Colonic mucosa (tissue), 4 donors: ENCODE measurements at places on chromosomes 11 and 22. TPM values are rescaled to one million over a fixed set of nuclear protein-coding genes. Genes with fewer than 3 reads are reported as not detected.

- no peak for DNase-seq
Measured at GRCh38 chr11:118892514-118892913, 8.8 kb downstream of the CXCR5 start.

DNA sequence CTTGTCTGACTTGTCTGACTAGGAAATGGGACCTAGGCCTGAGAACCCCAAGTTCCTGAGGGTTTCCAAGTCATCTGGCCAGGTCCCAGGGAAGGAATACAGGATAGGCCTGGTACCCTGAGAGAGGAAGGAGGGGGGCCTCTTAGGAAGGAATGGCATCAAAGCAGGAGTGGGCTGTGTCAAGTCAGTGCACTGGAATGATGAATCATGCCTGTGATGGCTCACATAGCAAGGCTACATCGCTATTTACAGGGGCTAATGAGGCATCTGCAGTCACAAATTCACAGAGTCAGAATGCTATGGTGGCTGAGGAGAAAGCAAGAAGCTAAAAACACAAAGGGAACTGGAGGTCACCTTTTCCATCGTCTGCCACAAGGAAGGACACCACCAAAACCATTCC is 247.3 kb downstream of the NXPE2 start:
- DNase-seq: no peak

DNA sequence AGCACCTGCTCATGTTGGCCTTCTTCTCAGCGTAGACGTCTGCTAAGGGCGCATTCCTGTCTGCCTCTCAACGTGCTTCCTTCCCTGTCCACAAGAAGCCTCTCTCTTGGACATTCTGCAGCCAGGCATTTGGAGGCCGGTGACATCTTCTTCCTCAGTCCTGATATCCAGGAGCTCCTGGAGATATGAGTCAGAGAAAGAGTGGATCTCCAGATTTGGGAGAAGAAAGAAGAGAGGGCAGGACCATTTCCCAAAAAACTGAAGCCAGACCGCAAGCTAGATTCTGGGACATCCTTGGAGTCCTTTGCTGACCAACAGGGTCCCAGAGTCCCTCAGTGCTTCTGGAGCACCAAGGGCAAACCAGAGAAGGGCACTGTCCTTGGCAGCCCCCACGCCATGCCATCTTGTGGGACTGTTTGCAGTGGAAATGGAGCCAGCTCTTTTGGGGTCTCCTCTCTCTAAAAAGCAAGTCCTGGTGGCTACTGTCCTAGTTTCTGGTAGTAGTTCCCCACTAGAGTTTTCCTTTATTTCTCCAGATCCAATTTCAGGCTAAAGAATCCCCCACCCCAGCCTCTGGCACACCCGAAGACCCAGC is 36.1 kb upstream of the SYT13 start:
- no peak for DNase-seq

DNA sequence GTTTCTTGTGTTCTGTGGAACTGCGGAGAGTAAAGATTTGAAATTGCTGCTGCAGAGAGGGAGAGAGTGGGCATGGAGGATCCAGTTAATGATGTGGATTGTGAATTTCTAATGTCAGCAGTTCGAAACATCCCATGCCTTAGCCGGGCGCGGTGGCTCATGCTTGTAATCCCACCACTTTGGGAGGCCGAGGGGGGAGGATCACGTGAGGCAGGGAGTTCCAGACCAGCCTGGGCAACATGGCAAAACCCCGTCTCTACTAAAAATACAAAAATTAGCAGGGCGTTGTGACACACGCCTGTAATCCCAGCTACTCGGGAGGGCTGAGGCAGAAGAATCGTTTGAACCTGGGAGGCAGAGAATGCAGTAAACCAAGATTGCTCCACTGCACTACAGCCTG is 1.1 kb upstream of the CAVIN3 start:
- peak; percentile 32 for DNase-seq

ACO2 gene
- 254 TPM for total RNA-seq

ACCS gene
- total RNA-seq: 9.2 TPM

GRCh38 chr11:120139316-120140069 is 1.6 kb upstream of the TRIM29 start:
- DNase-seq: no peak

FOLR3 gene
- total RNA-seq: not detected

DNA sequence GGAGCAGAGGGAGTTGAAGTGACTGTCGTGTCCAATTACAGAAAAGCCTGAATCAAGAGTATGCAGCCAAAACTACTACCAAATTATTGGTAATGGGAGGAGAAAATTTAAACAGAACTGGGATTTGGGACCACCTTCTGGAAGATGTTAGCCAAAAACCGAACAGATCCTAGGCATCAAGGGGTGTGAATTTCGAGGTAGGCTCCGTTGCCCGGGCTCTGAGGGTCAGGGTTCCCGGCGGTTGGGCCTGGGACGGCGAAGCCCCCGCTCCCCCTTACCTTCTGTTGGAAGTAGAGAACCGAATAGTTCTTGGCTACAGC is 313 bp downstream of the PRCP start:
- no peak for DNase-seq

DNA sequence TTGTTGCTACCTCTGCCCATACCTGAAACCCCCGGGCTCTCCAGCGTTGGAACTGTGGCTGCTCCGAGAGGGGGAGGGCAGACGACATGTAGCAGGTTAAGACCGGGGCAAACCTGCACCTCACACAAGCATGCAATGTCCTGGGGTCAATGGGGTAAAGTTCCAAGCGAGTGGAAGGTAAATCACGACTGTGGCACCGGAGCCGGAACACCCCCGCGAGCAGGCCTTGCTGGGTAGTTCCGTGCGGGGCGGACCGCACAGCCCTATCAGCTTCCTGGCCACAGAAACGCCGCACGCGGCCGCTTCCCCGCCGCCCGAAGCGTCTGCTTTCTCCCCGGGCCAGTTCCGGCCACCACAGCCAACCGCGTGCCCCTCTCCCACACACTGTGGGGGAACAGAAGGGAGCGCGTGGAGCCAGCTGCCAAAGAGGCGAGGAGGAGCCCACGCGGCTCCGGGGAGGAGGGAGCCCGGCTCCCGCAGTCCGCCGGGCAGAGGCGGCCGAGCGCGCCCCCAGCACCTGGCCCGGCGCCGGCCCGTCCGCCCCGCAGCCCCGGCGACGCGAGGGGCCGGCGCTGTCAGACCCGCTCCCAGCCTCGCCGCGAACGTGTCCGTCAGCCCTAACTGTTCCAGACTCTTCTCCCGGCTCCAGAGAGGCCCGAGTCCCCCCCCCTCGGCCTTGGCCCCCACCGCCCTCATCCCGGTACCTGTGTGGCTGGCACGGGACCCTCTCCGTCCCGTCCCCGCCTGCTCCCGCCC is 1.6 kb downstream of the SPTBN2 start:
- DNase-seq: no peak

DNA sequence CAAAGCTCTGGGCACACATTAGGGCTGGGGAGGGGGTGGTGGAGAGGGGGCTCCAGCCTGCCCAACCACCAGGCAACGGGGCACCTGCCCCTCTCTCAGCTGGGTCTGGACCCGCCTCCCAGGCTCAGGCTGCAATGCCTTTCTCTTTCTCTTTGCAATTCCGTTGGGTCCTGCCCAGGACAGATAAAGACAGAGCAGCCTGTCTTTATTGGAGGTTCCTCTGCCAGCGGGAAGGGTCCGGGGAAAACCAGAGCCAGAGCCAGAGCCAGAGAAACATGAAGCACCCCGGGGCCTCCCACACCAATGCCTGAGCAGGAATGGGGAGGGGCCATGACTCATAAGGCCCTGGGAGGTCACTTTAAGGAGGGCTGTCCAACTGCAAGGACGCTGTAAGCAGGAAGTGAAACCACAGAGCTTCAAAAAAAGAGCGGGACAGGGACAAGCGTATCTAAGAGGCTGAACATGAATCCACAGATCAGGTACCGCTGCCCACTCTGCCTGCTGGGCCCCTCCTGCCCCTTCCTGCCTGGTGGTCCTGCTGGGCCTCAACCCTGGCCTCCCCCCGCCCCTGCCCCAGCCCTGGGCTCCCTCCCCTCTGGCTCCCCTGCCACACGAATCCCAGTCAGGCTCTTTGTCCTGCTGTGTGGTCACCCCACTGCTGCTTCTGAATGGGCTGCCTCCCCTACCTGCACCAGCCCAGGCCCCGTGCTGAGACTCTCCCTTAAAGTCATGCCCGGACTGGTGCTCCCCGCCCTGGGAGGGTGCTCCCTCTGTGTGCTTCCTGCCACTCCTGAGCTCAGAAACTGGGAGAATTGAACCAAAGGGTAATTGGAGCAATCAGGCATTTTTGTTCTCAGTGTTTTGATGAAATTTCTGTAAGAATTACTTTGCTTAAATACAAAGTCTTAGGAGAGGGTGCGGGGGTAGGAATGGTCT is at the start of gene APOBEC3B:
APOBEC3B (plus strand) TSS at position 356 of the 936 bp plus-strand sequence; CDS start at position 463, 107 bp downstream.
- peak; percentile 95 for DNase-seq

LRRC10B gene
- total RNA-seq: 1.3 TPM

- DNase-seq: no peak
Measured at GRCh38 chr22:45692549-45692948, 20.9 kb downstream of the ATXN10 start.

EHF gene
- total RNA-seq: 289 TPM

DNA sequence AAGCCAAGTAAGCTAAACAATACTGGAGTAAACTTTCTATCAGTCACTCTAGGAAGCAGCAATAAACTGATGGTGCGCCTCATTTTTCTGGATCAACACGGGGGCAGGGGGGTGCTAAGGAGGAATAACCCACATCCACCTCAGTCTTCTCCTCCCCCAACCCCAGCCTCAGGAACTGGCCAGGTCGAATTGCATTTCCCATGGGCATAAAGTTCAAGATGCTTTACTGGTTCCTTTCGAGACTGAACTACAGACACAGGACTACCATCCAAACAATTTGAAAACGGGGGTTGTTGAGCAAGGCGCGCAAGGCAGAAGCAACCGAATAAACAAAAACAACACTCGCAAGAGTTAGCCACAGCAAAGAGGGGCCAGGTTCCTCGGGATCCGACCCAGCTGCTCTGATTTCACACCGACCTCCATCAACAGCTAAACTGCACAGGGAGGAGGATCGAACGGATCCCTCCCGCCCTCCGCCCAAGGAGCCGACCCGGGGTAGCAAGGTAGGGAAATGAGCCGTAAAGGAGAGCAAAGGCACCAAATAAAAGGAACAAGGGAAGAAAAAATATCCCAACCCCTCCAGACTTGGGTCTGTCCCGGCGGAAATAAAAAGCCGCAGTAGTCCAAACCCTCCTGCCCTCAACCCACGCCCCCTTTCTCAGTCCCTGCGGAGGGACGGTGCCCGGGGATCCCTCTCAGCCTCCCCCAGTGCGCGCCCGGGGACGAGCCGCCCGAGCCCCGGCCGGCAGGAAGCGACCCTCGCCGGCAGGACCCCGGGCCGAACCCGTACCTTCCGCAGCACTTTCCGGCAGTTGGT is 801 bp downstream of the SESN3 start:
- peak; percentile 45 for DNase-seq

C11orf24 gene
- 66.6 TPM for total RNA-seq

DNA sequence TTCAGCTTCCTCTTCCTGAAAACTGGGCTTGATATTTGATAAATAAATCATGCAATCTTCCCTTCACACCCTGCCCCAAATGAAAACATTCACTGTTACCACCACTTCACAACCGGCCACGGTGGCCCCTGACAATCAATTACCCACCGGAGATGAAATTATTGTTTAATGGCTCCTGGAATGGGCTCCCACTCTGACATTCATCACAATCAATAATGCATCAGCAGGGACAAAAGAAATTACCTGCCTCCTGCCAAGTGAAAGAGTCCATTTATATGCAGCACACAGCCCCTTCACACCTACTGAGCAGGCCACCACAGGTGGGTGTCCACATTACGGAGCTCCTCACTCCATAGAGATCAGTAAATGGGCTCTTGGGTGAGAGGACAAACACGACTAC is 193.5 kb upstream of the SNX19 start:
- DNase-seq: no peak

SLC29A2 gene
- 20.2 TPM for total RNA-seq

DDB1 gene
- total RNA-seq: 154 TPM

- DNase-seq: peak; percentile 48
Measured at GRCh38 chr11:117750357-117750756, 46.7 kb downstream of the DSCAML1 start.

DNA sequence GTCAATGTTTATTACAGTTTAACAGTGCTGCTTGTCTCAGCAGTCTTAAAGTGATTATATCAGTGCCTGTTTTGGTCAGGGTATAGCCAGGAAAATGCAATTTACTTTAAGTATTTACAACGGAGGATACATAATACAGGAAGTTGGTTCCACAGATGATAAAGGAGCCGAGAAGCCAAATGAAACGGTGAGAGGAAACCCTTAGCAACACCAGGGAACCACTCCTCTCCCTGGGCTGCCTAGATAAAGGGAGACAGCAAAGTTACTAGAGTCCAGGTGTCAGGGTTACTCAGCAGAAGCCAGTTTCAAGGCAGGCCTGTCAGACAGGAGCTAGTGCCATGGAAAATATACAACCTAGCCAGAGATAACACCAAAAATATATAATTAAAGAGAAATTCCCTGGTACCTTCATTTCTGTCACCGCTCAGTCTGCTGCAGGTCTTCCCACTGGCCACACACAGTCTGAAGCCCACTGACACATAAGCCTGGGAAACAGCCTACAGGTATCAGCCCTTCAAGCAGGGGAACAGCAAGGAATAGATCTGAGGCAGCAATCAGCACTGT is 55.5 kb downstream of the FAM76B start:
- no peak for DNase-seq

- DNase-seq: no peak
Measured at GRCh38 chr22:22085702-22086500, 103.3 kb upstream of the TOP3B start.

DNA sequence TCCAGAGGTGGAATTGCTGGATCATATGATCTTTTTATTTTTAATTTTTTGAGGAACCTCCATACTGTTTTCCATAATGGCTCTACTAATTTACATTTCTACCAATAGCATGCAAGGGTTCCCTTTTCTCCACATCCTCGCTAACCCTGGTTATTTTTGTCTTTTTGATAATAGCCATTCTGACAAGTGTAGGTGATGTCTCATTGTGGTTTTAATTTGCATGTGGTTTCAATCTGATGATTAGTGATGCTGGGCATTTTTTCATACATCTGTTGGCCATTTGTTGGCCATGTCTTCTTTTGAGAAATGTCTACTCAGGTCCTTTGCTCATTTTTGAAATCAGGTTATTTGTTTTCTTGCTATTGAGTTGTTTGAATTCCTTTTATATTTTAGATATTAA is 15.4 kb upstream of the OR4D5 start:
- DNase-seq: no peak

DNA sequence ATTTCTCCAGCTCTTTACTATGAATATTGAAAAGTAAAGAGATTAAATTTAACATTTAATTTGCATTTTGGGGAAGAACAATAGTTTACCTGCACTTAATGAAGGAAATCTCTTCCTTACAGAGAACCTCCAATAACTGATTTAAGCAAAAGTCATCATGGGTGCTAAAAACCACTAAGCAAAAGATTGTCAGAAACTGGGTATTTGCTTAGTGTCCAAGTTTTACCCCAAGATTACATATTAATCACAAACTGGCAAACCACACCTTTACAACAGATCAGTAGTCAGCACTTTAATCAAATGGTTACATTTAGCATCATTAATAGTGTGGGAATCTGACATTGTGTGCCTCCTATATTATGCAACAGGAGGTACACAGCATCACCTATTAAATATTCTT is 2.7 kb downstream of the ZBTB44 start:
- DNase-seq: no peak

GRCh38 chr22:23114721-23115020 is 27.1 kb downstream of the RSPH14 start:
- DNase-seq: no peak

WBP2NL gene
- 1.1 TPM for total RNA-seq
